SK-MEL-5 (cell line): ENCODE measurements at places on chromosomes 11 and 22.

- no peak for DNase-seq
Measured at GRCh38 chr22:39928536-39929520, 27.9 kb downstream of the GRAP2 start.

- DNase-seq: no peak
Measured at GRCh38 chr11:95035316-95035715, 10.3 kb downstream of the KDM4E start.

DNA sequence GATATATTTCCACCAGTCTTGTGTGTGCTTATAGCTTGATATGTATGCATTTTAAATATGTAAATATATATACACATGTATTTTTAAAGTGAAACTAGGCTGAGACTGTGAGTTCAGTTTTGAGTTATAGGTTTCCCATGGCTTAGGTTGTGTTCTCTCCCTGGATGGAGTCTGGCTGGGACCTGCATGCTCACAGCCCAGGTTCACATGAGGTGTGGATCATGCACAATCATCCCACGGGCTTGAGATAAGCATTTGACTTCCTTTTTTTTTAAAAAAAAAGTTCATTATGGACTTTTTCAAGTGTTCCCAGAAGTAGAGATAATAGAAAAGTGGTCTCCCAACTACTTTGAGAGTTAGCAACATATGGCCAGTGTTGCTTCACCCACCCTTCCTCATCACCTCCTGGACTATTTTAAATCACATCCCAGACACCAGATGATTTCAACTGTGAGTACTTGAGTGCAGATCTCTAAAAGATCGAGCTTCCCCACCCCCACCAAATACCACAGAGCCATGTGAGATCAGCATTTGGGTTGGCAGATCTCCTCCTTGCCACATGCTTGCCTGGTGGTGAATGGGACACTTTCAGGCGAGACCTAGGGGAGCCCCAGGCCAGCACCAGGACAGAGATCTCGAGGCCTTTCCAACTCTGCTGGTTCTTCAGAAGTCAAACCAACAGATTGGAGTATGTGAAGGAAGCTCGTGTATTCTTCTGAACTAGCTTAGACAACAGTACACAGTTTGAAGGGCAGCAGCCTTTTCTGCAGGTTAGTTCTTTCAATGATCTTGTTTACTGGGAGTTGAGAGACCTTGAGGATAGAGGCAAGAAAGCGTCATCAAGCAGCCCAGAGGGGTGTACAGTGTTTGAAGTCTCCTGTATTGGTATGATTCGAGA is 15.9 kb downstream of the MED15 start:
- DNase-seq: peak; percentile 98

DNA sequence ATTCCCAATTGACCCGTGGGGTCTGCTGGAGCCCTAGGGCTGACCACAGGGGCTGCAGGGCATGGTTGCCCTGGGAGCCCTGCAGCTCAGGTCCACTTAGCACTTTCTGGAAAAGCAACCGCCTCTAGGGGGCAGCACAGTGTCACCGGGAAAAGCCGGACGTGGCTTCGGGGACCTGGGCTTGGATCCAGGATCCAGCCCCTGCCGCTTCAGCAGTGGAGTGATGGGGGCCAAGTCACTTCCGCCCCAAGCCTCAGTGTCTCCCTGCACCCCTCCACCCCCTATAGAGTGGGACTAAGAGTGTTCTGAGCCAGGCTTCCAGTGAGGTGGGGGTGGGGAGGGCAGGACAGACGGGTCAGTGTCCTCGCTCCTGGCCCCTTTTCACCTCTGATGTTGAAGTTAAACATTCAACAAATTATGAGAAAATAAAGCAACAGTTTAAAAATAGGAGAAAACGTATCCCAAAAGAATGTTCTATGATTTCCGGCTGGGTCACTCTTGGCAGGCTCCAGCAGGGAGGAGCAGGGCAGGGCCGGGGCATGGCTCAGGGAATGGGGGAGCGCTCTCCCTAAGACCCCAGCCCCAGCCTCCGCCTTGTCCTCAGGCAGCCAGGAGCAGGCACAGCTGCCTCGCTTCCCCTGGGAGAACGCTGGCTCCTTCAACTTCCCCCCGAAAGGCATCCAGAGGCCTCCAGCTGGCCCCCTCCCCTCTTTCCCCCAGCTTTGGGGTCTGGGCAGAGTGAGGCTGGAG is 96.5 kb upstream of the FGF3 start:
- DNase-seq: peak; percentile 95

- no peak for DNase-seq
Measured at GRCh38 chr11:106601684-106602297, 416.5 kb downstream of the GUCY1A2 start.

DNA sequence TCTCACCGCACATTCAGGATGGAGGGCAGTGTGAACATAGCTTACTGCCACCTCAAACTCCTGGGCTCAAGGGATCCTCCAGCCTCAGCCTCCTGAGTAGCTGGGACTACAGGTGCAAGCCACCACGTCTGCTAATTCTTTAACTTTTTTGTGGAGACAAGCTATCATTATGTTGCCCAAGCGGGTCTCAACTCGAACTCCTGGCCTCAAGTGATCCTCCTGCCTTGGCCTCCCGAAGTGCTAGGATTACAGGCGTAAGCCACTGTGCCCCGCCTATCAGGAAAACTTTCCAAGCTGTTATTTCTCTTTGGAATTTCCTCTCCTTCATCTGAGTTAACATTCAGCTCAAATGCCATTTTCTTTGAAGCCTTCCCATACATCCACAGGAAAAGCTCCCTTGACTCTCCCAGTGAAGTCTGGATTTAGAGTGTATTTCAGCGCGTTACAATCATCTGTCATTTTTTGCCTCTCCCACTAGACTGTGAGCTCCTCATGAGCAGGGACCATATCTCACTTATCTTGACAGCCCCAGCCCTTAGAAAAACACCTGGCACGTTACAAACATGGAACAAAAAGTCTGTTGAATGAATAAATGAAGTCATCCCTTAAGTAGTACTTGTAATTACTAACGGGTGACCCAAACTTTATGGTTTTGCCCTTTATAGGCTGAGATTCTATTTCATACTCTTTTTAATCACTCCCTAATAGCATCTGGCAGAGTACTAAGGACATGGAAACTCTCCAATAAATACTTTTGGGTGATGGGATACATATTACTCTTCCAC is 2.2 kb downstream of the MRTFA start:
- DNase-seq: no peak

- no peak for DNase-seq
Measured at GRCh38 chr11:66020212-66020611, 6.1 kb downstream of the CATSPER1 start.

GRCh38 chr22:33272871-33273270 is 214.7 kb upstream of the SYN3 start:
- DNase-seq: no peak
